HFF-Myc (cell line): ENCODE measurements at places on chromosomes 4 and X.

DNA sequence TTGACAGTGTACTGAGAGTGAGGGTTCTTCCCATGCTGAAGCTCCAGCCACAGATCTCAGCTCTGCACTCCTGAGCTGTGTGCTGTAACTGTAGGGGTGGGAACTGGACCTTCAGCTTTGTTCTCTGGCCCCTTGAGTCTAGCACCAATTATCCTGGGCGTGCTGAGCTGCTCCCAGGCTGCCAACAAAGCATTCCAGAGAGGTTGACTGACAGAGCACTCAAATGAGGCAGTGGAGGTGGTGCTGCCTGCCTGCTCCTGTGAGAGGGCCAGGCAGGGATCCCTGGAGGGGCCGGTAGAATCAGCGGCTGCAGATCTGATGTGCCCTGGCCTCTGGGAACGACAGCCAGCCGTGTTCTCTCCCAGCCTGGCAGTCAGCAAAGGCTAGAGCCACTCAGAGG is 375.7 kb upstream of the AADAT start:
- no peak for DNase-seq

DNA sequence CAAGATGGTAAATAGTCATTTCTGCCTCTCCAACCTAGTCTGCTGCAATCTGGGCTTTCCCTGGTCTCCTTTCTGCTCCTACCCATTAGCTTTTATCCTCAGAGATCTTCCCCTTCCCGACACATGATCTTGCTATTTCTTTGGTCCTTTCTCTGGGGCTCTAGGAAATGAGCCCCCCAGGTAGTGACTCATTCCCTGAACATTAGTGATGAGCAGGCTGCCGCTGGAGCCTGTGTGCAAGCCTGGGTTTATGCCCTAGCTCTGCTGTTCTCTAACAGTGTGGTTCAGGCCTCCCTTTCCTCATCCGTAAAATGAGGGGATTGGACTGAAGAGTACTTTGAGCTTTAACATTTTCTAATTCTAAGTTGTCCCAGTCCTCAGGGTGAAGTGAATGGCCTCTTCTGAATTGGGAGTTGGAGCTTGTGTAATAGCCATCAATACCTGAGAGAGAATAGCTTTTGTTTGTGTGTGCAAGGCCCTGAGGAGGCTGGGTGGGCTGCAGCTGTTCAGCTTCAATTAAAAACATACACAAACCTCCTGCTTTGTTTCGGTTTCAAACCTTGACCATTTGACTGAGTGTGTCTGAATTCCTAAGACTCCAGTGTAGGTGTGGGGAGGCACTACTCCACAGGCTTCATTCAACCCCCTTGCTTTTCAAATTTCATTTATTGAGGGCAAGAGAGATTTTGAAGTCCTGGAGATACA is 115.6 kb upstream of the SCML1 start:
- DNase-seq: no peak

DNA sequence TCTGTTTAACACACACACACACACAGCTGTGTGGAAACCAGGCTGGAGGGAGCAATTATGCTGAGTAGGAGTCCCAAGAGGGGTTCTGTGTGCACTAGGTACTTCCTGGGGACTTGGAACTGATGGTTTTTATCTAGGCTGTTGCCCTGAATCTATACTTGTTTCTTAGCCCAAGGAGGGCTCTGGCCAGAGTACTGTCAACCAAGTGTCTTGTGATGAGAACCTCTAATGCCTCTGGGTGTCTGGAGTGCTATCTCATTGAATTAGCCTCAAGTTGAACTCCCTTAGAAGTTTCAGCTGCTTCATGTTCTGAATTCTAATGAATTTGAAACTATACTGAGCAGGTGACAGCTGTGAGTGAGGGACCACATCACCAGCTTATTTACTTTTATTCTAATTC is 16.6 kb downstream of the ARHGAP24 start:
- no peak for DNase-seq

DNA sequence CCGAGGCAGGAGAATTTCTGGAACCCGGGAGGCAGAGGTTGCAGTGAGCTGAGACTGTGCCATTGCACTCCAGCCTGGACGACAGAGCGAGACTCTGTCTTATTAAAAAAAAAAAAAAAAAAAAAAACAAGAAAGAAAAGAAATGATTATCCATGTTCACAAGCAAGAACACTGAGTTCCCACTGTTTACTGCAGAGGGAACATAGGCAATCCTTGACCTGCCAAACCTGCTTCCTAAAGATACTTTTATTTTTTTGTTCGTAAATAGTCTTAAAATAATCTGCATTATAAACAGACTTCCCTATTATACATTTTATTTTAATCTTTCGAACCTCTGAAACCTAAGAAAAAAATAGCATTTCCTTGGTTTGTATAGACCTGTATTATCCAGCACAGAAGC is 50.6 kb upstream of the TBC1D14 start:
- no peak for DNase-seq

GRCh38 chr4:2045518-2045951 is 13.6 kb upstream of the NAT8L start:
- no peak for DNase-seq

DNA sequence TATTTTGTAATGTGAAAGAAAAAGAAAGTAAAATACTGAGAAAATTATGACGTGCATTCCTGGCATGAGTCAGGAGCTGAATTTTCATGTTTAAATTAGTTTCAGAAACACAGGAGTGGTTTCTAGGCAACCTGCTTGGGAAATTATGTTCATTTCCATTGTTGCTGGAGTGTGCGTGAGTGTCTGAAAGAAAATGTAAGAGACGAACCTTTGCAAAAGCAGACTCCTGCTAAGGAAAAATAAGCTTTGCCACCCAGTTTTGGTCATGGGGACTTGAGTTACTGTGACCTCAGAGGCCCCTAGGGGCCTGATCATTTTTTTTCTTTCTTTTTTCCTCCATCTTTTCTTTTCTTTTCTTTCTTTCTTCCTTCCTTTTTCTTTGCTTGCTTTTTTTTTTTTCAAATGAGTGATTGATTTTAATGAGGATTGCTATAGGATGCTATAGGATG is 18.8 kb upstream of the CHRNA9 start:
- peak; percentile 65 for DNase-seq

- DNase-seq: no peak
Measured at GRCh38 chr4:101843054-101843453, 52.5 kb downstream of the BANK1 start.

DNA sequence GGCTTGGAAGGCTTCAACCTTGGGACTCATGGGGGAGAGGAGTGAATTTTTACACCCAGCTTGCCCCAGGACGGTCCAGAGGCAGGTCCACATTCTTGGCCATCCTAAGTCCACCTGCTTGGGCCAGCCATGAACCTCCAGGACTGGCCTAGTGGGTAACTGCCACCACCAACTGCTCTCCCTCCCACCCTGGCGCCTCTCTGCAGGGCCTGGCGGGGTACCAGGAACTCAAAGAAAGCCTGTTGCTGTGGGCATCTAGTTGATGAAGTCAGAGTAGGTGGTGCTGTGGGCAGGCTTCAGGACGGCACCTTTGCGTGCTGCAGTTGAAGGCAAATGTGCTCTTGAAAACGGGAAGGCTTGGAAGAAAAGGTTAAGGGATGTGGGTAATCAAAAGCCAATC is 12.0 kb downstream of the BCOR start:
- no peak for DNase-seq

- no peak for DNase-seq
Measured at GRCh38 chr4:107018344-107018735, 17.8 kb downstream of the DKK2 start.

GRCh38 chr4:36208893-36209473 is 35.3 kb downstream of the ARAP2 start:
- DNase-seq: no peak

GRCh38 chrX:53263597-53264094 is 17.7 kb downstream of the IQSEC2 start:
- no peak for DNase-seq

DNA sequence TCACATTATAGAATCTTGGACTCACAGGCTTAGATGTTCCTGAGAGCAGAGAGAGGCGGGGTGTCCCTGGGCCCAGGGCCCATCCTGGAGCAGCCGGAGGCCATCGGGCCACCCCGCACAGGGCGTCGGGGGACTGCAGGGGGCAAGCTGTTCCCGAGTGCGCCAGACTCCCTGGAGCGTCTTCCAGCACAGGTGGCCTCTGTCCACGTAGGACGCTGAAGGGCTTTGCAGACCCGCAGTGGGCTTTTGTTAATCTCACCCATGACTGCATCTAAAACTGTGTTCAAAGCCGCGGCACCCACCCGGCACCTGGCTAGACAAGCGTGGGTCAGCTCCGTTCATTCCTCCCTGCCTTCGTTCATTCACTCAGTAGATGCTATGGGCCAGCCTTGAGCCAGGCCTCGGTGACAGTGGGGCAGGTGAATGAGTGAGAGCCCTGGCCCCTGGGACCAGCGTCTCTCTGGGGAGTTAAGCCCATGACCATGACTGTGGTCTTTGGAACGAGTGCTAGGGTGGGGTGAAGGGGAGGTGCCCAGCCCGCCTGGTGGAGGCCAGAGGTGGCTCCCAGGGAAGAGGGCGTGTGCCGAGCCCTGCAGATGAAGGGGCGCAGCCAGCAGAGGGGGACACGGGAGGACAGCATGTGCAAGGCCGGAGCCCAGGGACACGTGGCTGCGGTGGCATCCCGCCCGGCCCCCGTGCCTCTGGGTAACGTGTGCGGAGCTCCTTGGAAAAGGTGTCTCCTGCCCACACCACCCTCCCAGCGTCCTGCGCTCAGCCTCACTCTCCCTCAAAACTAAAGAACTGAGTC is 98.3 kb downstream of the HMX1 start:
- DNase-seq: no peak

- DNase-seq: no peak
Measured at GRCh38 chr4:56755901-56756300, 65.6 kb downstream of the SPINK2 start.

GRCh38 chr4:55087009-55087912 is 38.1 kb downstream of the KDR start:
- DNase-seq: no peak
